ENCODE measurements at places on chromosomes 16 and 17.
A peak's percentile ranks its signal among the peaks of the same experiment; 100 is the strongest.

- DNase-seq, result no peak
Measured at GRCh38 chr17:2562162-2562858, 31.1 kb upstream of the PAFAH1B1 start.

GRCh38 chr16:57537581-57538234 is 1.3 kb upstream of the CCDC102A start:
- peak; percentile 17 for DNase-seq

- peak; percentile 77 for DNase-seq
Measured at GRCh38 chr16:79707876-79708275, 107.3 kb upstream of the MAF start.

DNA sequence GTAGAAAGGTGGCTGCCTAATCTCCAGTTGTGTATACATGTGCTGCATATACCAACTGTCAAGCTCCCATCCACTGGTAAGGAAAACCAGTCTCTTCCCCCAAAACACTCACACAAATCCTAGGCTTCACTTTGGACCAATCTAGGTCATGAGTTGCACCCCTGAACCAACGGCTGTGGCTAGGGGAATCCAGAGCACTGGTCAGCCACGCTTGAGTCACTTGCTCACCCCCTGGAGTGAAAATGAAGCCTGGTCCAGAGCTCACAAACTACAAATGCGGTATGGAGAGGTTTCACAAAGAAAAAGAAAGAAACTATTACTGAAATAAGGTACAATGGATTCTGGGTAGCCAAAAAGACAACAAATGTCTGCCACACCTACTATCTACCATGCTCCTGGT is 66.1 kb upstream of the NLK start:
- DNase-seq, result no peak

- no peak for DNase-seq
Measured at GRCh38 chr16:22385196-22385595, 10.8 kb upstream of the CDR2 start.

- no peak for DNase-seq
Measured at GRCh38 chr17:57948555-57949420, 6.4 kb downstream of the CUEDC1 start.

DNA sequence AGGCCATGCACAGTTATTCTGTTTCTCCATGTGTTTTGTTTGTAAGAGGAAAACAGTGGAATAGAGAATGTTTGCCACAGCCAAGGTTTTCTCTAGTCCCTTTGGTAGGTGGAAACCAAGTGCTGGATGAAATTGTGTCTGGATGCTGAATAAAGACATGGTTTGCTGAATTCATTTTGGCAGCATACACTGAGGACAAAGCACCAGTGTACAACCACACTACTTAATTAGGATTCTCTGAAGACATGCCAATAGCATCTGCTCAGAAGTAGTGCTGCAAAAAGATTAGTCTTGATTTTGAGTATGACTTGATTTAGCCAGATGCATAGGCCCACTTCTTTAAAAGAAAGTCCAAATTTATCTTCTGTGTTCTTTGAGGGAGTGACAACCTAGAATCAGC is 230.5 kb upstream of the CACNG5 start:
- DNase-seq, result no peak

DNA sequence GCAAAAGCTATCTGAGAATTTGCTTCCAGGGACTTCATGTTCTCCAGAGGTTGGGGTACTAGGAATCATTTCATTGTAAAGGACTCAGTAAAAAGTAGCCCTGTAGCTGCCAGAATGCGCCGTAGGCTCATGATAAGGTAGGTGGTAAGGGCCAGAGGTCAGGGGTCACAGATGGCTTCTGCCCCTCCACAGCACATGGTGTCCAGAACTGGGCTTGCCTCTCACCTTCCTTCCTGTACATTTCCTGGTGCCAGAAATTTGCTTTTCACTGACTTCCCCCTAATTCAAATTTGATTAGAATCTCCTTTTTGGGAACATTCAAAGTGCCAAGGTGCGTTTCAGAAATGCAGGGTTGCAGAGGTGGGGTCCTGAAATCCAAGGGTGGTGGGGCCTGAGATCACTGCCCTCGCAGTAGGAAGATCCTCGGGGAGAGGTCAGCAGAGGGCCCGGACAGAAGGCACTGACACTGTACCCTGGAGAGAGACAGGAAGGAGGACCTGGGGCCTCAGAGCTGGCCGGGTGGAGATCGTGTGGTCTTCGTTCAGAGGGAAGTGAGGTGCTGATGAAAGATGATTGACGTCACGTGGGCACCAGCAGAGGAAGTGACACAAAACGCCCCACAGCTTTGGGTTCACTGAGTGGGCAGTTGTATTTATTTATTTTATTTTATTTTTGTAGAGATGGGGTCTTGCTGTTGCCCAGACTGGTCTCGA is 25.5 kb upstream of the METRNL start:
- peak; percentile 63 for DNase-seq

- peak; percentile 90 for DNase-seq
Measured at GRCh38 chr17:40542558-40543411, 22.5 kb downstream of the CCR7 start.

- peak; percentile 22 for DNase-seq
Measured at GRCh38 chr16:73202161-73202729, 154.3 kb upstream of the ZFHX3 start.

DNA sequence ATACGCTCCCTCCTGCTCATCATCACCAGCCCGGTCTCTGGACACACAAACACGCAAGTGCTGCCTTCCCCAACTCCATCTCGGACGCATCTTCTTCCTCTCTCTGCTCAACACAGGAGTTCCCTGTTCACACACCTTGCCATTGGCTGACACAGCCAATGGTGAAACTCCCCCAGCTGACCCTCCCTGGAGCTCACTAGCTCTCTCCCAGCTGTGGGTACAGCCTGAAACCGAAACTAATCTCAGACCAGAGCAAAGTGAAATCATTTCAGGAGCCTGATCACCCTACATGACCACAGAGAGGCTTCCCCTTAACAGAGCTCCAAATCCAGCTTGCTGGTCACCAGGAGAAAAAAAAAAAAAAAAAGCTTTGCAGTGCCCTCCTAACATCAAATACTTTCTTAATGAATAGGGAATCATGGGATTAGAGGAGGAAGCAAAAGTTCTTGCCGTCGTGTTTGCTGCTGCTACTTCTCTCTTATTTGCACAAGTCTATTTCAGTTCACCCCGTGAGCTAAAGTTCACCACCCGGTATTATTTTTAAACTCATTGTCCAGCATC is 8.3 kb downstream of the CUEDC1 start:
- DNase-seq, result no peak

DNA sequence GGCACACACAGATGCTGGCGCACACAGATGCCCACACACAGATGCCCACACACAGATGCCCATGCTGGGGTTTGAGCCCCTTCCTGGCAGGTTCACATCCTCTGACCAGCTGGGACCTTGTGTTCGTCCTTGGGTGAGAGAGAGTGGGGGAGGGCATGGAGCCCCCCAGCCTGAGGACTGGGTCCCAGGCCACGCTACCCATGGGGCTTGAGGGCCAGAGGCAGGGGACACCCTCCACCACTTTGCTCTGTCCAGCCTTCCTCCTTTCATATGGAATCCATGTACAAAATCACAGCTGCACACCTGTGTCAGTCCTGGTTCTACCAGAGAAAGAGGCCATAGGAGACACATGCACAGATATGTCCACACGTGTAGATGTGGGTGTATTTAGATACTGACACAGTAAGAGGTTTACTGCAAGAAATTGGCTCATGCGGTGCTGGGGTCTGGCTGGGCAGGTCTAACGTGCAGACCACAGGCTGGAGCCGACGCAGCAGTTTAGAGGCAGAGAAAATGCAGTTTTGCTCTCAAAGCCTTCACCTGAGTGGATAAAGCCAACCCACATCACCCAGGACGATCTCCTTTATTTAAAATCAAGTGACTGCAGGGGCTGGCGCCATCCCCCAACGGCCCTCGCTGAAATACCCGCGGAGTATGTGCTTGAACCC is 10.8 kb downstream of the SLC22A31 start:
- peak; percentile 9 for DNase-seq

GRCh38 chr17:76427501-76428231 is 25.3 kb downstream of the UBE2O start:
- DNase-seq, result no peak

GRCh38 chr17:80248894-80249710 is 11.6 kb upstream of the RNF213 start:
- DNase-seq, result no peak

DNA sequence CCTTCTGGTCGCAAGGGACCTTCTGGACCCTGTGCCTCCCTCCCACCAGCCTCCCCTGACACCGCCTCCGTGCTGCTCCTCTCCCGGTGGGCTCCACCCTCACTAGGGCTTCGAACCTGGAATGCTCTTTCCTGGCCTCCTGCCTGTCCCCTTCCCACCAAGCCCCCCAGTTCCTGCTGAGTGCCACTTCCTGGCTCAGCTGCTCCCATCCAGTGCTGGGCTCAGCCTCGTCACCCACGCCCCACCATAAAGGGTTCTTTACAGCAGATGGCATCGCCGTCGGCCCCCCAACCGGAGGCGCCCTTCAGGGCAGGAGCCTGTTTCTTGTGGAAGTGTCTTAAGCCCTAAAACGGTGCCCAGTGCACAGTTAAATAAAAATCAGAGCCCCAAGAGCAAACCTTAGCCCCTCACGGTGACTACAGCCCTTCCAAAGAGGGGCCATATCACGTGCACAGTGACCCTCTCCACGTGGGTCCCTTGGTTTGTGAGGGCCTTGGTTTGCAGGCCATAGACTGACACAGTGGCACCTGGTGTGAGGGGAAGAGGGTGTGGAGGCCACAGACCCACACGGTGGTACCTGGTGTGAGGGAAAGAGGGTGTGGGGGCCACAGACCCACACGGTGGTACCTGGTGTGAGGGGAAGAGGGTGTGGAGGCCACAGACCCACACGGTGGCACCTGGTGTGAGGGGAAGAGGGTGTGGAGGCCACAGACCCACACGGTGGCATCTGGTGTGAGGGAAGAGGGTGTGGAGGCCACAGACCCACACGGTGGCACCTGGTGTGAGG is 111.4 kb downstream of the METRNL start:
- no peak for DNase-seq

DNA sequence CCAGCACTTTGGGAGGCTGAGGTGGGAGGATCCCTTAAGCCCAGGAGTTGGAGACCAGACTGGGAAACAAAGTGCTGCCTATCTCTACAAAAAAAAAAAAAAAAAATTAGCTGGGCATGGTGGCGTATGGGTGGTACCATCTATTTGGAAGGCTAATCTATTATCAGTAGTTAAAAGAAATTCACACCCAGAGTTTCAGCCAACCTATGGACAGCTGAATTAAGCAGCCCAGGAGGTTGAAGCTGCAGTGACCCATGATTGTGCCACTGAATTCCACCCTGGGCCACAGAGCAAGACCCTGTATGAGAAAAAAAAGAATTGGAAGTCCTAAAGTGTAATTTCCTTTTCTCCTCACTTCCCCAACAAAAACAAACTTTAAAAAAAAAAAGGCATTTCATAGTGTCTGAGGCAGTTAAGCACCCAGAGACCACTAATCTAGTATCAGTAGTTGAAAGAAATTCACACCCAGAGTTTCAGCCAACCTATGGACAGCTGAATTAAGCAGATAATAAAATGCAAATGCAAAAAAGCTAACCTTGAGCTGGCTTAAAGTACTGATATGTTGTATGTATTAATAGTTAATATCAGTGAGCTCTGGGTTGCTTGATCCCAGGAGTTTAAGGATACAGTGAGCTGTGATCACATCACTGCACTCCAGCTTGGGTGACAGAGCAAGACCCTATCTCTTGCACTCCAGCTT is 18.1 kb downstream of the CLTC start:
- no peak for DNase-seq

GRCh38 chr17:60971515-60972369 is 294.1 kb downstream of the BCAS3 start:
- DNase-seq, result no peak

DNA sequence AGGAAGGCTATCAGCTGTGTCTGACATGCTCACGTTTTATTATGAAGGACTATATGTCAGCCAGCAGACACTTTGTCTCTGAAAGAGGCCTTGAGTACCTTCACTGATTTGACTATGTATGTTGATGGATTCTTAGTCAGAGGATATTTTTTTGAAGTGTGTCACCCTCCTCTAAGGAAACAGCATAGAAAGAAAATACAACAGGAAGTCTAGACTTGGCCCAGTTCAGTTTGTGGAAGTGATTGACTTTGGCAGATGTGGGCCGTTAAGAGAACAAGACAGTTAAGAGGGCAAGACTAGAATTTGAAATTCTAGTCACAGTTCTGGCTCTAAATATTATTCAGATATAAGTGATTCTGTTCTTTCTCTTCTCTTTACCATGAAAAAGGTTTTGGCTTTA is 471.5 kb downstream of the CDH8 start:
- DNase-seq, result no peak

DNA sequence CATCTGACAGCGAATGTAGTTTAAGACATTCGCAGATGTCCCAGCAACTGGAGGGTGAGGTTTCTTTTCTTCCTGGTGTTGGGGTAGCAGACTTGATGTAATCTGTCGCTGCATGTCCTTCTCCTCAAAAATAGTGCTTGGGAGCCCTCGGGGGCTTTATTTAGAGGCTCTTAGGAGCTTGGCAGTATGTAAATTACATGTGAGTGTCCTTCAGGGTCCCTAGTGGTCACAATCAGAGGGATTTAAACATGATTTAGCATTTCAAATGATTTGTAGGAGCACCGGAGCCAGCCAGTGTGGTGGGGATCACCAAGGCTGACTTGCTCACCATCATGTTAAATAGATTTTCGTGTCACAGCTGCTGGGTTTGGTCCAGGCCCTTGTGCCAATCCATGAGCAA is 8.8 kb upstream of the SALL1 start:
- DNase-seq, result no peak

DNA sequence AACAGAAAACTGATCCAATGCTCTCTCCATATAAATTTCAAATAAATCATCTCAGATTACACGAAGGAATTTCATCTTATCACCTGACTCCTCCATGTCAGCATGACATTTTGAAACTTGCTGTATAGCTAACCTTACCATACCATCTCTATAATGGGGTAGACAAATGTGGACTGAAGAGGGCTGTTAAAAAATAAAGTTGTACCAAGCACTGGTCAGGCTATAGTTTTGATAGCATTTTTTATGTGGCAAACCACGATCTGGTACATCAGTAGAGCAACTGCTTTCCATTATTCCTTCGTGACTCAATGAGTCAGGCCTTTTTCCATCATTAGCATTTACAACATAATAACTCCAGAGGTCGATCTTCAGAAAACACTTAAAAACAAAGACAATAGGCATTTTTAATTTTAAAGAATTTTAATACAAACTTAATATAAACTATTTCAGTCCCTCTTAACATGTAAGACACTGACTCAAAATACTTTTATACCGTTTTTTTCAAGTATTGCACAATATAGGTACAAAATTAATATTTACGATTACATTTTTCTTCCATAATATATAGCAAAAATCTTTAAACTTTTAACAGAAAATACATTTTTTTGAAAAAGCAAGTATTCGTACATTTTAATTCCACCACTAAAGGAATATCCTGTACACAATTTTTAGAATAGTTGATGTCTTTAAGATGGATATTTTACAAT is 4.2 kb downstream of the TOB1 start:
- DNase-seq, result no peak

- no peak for DNase-seq
Measured at GRCh38 chr17:31649302-31649701, 209.7 kb downstream of the COPRS start.
